ENCODE measurements at places on chromosomes 1 and 21.

GRCh38 chr1:86811142-86811924 is 102.6 kb downstream of the SELENOF start:
- DNase-seq: no peak

DNA sequence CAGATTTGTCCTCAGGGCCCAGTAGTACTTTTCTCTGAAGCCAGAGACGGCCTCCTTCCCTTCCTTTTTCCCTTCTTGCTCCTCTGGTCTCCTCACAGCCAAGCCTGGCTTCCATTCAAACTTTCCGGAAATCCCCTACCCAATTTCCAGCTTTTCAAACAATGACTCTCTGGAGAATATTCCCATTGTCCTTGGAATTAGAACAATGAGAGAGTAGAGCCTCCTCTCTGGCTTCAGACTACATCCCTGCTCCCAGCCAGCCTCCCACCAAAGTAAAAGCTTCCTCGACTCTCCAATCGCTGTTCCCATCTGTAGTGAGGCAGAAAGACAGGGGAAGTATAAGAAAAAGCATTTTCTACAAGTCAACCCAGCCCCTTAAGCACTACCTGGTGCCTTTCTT is 77.7 kb upstream of the SOX13 start:
- no peak for DNase-seq

DNA sequence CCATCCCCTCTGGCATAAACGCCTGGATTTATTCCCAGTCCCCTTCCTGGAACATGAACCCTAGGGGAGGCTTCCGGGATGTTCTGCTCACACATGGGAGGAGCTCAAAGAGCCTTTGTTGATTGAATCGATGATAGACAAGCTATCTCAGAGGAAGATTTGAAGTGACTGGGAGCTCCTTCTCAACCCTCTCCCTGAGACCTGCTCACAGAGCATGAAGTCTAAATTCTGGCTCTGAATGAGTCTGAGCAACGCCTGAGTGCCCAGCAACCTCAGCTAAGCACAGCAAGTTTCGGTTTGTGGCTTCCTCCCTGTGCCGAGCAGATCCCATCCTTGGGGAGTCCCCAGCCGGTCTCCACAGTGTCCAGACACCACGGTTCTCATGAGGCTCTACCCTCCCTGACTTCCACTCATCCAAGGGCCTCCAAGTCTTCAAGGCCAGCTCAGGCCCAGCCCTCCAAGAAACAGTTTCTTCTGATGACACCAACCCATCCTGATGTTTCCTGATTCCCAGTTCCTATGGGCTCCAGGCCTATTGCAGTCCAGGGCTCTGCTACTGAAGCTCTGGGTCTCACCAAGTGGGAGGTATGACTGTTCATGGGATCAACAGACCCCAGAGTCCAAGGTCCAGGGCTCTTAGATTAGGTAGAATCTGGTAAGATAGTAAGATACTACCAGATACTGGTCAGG is 190.8 kb downstream of the DYRK1A start:
- DNase-seq: no peak

- DNase-seq: no peak
These were observed 72.5 kb downstream of the RPS6KC1 start for GRCh38 chr1:213123536-213123935.

DNA sequence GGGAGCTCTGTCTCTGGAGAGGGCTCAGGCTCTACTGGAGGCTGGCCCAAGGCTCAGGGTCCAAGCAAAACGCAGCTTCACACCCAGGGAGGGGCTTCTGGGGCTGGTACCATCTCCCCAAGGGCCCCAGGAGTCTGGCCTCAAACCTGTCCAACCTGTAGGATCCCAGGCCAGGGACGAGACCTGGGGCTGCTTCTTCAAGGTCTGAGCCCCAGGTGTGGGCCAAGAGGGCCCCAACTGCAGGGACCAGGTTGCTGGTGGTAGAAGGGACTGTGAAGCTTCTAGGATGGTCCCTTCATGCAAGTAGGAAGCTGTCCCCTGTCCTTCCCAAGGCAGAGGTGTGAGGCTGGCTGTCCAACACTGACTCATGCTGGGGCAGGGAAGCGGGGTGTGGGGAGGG is 7.8 kb upstream of the MMEL1 start:
- DNase-seq: no peak

Data from Kasumi-1 (cell line).